ENCODE measurements at places on chromosomes 3 and 15.
A peak's percentile ranks its signal among the peaks of the same experiment; 100 is the strongest.

DNA sequence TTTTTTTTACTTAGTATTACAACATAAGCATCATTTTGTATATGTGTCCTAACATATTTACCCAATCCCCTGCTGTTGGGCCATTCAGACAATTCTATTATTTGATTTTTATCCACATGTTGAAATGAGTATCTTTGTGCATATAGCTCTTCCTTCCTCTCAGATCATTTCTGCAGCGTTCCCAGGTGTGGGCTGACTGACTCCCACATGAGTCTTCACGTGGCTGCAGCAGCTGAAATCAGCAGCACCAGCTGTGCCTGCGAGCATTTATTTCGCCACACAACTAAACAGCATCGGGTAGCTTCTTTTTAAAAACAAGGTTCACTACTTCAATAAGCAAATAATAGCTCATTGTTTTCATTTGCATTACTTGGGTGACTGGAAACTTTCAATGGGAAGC, 44.5 kb upstream of the PDE8A start:
- no peak for DNase-seq

DNA sequence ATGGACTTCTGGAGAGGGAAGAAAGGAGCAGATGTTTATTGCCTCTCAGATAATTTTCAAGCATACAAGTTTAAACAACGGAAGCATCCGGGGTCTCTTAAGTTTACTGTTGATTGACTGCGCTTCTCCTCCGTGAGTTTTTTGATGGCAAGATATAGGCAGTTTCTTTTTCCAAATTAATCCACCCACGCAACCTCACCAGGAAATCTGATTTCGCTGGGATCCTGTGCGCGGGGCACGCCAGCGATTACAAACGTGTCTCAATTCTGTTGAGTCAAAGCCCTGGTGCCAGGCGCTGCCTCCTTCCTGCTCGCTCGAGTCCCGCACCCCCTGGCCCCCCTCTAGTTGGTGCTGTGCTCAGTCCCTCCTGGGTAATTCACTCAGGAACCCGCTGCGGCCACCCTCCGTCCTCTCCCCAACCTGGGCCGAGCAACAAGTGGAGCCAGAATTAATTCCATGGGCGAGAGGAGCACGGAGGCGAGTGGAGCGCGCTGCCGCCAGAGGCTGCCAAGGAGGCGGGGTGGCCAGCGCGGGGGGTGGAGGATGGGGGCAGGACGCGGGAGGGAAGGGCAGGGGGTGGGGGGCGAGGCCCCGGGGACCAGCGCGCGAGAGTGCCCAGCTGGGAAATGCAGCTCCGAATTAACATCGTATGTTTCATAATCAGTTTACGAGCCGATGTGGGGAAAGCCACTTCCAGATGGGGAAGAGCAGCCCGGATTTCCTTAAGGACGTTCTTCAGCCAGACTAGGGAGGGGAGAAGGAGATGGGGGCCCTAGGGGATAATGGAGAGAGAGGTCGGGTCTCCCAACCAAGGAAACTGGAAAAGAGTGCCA, 6.0 kb downstream of the WNT5A start:
- no peak for DNase-seq

DNA sequence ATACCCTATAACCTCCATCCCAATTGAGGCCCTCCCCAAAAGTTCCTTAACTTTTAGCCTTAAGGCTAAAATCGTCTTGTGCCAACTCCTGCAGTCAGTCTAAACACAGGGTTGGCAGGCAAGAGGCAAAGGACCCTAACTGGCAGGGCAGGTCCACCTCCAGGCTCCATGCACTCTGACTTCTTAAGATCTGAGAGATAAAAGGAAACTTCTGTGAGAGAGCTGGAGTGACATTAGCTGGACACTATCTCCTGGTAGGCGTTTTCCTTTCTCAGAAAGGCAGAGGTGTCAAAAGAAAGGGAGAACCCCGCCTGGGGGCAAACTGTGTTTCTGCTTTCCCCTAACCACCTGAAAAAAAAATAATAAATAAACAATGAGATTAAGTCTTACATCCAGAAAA, 3.6 kb downstream of the CHSY1 start:
- no peak for DNase-seq

DNA sequence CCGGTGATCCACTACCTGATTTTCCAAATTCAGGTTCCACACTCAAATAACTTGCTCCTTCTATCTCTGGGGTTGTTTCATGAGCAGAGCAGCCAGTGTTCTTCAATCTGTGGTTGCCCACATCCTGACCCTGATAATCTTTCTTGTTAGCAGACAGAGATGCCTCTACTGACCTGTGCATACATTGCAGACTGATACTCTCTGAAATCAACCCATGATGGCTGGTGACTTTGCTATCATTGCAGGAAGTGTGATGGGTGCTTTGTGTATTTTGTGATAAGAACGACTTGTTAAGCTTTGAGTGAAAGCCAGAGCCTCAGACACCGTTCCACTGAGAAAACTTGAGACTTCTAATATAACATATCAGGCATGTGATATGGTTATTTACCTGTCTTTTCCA, 39.9 kb downstream of the GATM start:
- no peak for DNase-seq

DNA sequence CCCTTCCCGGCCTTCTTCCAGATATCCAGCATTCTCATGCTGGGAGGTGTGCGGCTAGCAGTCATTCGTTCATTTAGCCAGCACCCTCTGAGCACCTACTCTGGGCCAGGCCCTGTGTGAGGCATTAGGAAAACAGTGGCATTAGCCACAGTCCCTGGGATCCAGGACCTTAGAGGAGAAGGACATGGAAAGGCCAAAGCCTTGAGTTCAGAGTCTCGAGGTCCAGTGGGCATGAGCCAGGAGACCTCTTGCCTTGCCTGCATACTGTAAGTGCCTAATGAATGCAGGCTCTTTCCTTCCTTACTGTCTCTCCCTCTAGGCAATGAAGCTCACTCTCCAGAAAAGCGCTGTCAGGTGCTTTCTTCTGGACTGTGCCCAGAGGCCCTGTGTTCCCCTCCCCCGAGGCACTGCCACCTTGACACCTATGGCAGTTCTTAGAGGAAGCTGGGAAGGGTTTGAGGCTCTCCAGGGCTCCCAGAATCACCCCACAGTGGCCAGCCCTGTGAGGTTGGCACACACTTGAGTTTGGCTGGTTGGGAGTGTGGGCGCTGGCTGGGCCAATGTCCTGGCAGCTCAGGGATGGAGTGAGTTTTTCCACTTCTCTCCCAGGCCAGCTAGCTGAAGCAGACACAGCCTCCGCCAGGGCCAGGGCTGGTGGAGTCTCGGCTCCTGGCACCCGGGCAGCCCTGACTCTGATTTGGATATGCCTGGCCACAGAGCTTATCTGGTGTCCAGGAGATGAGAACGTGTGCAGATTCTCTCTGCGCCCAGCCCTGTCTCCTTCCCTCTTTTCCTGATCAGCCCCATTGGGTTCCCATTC, 5.4 kb downstream of the CORO2B start:
- DNase-seq = no peak

DNA sequence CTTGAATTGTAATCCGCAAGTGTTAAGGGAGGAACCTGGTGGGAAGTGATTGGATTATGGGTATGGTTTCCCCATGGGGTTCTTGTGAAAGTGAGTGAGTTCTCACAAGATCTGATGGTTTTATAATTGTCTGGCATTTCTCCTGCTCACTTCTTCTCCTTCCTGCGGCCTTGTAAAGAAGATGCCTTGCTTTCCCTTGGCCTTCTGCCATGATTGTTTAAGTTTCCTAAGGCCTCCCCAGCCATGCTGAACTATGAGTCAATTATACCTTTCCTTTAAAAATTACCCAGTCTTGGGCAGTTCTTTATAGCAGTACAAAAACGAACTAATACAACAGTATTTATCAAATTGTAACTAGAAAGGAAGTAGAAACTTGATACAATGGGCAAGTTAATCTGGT, 31.9 kb downstream of the IFT57 start:
- no peak for DNase-seq

- no peak for DNase-seq
Measured at GRCh38 chr15:63210151-63211091, 21.0 kb downstream of the RAB8B start.

- no peak for DNase-seq
Measured at GRCh38 chr3:9745521-9745920, 4.2 kb upstream of the OGG1 start.

- no peak for DNase-seq
Measured at GRCh38 chr15:60390231-60390630, 7.6 kb downstream of the ANXA2 start.

GRCh38 chr3:98765721-98766120, 2.6 kb downstream of the ST3GAL6 start:
- DNase-seq = no peak

- no peak for DNase-seq
Measured at GRCh38 chr3:188241883-188242282, 87.9 kb downstream of the LPP start.

GRCh38 chr15:78204351-78205309, 29.7 kb downstream of the ACSBG1 start:
- DNase-seq = no peak

DNA sequence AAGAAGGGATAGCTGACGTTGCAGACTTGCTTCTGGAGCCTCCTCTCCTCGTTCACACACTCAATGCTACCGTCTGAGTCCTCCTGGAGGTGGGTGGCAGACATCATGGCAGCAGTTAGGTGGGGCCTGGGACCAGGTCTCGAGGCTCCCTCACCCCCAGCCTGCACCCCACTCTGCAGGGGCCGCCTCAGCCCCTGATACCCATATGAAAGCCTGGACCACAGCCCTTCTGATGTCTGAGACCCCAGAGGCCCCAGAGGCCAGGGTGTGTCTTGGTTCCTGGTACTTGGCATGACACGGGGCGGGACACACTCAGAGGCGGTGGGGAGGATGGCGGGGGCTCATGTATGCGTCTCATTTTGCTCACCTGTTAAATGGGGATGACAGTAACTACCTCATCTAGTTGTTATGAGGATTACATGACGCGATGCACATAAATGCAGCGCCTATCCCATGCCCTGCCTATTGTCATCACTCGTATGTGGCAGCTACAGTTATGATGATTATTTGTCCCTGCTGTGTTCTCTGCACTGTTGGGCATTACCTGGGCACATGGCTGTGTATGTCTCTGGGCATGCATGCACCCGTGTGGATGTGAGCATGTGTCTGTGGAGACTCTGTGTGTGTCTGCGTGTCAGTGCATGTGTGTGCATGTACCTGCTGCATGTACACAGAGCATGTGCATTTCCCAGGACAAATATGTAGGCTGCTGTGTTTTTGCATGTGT, 39.9 kb downstream of the FEM1B start:
- no peak for DNase-seq

GRCh38 chr3:175065497-175065896, 206.4 kb downstream of the NAALADL2 start:
- DNase-seq = no peak

DNA sequence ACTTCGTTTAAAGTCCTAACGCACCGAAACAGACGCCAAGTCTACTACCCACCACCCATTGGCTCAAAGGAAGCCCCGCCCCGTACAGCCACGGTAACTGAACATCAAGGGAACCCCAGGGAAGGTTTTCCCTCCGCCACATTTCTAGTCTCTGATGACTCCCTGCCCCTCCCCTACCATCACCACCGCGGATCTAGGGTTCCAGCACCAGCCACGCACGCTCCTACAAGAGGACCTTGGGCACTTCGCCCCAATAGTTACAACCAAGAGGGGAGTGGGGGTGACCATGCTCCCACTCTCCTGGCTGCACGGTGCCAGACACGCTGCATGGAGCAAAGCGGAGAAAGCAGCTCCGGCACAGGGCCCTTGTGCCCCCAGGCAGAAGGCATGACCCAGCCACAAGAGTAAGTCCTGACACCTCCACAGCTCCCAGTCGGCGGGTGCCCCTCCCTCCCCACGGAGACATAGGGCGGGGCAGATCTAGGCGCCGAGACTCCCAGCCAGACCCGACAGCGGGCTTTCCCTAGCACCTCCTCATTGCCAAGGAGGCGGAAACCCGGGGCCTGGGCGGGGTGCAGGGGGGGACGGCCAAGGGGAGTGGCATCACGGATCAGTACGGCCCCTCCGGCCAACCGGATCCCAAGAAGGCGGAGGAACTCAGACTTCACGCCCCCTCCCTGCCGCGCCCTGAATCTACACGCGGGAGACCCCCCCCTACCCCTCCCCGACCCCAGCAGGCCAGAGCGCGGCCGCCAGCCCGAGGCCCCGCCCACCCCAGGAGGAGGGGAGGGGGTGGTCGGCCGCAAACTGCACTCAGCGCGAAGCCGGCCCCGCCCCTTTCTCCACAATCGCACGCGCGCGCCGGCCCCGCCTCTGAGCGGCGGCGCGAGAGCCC, 936 bp downstream of the SIN3A start:
- DNase-seq = peak; percentile 92

DNA sequence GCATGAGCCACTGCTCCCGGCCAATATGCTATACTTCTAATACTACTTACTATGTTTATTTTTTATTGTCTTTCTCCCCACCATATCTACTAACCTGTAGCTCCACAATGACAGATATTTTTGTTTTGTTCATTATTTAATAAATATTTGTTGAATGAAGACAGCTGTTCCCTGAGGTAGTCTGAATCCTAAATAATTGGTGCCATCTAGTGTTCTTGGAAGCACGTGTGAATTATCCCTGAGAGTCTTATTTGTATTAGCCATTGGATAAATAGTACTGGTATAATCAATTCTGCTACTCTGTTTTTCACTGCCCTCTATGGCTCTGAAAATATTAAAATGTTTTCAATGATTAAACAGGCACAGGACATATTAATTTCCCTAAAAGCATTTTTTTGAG, 5.6 kb upstream of the APPL1 start:
- no peak for DNase-seq

DNA sequence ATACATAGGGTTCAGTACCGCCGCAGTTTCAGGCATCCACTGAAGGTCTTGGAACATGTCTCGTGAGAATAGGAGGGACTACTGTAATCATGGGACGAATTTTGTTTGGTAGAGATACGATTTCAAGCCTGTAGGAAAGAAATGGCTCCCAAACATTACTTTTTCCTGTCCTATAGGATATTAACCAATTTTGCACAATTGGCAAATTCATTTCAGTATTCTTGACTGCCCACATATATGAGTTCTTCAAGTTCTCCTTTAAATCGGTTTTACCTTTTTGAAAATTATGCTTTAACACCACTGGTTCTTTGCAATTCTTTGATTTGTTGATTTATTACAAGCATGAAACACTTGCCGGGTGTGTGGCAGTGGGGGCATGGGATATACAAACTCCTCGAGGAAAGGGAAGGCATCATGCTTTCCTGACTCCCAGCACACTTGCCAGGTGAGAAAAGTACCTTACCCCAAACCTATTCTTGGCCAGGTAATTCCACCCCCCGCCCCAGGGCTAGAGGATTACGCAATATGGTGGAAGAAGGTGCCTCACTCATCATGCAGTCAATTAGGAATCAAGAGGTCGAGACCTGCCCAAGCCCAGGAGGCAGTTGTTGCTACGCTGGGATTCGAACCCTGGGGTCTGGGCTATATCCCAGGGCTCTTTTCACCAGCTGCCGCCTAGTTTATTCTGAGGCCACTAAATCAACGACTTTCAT, 584 bp upstream of the LARS2 start:
- no peak for DNase-seq

DNA sequence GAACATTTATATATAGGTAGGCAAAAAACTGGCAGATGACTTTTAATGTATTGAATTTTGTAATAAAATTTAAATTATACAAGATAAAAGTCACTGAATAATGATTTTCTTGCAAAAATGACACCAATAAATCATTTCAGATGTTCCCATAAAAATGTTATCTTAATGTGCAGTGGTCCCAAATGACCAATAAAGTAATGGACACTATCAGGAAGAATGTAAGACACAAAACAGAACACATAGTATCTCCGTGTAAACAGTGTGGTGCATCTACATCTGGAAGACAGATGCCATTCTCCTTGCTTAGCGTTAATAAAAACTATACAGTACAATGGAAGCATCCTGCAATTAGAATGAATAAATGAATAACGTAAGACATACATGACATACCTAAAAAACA, 41.5 kb downstream of the FGF7 start:
- no peak for DNase-seq

Measured in esophagus squamous epithelium (tissue), 5 donors.